ENCODE measurements at places on chromosomes 13 and 19. TPM values are rescaled to one million over a fixed set of nuclear protein-coding genes. Genes with fewer than 3 reads are reported as not detected.

GRCh38 chr13:76351541-76352229 is 534.5 kb downstream of the KCTD12 start:
- no peak for DNase-seq

DNA sequence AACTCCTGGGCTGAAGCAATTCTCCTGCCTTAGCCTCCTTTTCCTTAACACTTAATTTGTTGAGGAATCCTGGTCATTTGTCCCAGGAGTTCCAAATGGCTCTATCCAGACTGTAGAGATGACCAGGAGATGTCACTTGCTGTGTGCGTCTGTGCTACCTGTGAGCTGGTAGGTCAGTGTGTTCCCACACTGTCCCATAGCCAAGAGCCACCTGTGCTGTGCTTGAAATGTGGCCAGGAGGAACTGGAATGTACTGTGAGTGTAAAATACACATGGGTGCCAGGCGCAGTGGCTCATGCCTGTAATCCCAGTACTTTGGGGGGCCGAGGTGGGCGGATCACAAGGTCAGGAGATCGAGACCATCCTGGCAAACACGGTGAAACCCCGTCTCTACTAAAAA is 29.4 kb upstream of the KDM4B start:
- no peak for DNase-seq

GRCh38 chr19:11324748-11325389 is 14.6 kb downstream of the RAB3D start:
- DNase-seq: no peak

DNA sequence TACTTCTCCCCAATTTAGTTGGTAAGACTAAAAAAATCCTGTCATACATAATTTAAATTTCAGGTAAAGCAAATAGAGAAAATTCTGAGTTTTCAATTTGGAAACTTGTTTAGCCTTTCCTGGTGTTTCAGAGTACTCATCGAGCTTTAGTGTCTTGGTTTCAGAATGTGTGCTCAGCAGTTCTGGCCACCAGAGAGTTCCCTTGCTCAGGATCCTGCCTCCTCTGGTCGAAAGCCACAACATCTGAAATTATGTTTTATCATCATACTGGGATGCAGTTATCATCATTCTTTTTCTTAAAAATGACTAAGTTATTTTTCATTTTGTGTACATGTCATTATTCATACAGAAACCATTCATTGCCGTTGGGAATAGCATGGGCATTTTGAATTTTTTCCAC is 263.2 kb upstream of the SPRY2 start:
- no peak for DNase-seq

DNA sequence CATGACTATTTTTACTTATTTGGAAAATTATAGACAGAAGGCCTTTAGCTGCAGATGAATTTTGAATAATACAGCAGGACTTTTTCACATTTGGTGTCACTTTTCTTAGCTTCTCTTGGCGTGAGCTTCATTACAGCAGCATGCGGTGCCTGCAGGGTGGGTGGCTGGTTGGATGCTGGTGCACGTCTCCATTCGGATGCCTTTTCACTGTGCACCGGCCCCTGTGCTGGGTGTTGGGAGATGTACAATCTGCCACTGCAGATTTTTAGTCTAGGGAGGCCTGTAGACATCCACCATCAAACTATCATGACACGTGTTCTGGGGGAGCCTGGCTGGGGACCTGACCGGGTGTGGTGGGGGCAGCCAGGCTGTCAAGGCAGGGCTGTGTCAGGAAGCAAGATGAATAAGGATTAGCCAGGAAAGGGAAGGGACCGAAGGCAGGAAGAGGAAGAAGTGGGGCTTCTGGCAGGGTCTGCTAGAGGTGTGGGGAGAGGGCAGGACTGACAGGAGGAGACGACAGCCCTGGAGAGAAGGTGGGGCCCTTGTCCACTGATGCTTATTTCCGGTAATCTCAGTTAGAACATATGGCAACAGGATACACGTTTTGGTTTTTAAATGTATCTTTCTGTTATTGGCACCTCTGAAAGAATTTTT is 88.8 kb downstream of the ARHGEF7 start:
- no peak for DNase-seq

DNA sequence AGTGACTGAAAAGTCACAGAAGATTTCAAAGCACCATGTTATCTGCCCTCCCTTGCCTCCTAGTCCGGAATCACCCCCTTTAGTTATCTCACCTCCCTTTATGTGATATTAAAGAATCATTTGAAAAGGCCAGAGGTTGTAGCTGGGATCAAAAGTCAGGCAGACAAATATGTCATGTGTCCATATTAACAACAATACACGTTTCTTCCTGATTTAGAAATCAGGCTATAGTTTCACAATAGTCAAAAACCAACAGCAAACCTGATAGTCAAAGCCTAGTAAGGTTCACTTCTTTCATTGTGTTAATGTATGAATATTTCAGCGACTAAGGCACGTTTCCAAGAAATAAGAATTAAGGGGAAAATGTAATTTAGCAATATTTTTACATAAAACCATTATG is 326.7 kb downstream of the ITGBL1 start:
- no peak for DNase-seq

DNA sequence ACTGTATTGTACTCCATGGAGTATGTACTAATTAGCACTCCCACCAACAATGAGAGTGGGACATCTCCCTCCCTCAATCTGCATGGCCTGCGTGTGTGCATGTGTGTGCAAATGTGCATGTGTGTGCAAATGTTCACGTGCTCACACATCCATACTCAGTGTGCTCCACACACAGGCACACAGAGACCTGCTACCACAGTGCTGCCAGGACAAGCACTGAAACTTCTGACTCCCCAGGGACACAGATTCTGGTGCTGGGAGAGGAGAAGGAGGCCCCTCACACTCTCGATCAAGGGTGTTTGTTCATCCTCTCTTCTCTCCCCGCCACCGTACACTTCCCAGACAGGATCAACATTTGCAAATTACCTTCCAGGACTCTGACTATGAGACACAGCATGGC is 37.8 kb upstream of the ZNF507 start:
- no peak for DNase-seq

- DNase-seq: no peak
Measured at GRCh38 chr19:41646589-41647204, 19.8 kb upstream of the CEACAM4 start.

DNA sequence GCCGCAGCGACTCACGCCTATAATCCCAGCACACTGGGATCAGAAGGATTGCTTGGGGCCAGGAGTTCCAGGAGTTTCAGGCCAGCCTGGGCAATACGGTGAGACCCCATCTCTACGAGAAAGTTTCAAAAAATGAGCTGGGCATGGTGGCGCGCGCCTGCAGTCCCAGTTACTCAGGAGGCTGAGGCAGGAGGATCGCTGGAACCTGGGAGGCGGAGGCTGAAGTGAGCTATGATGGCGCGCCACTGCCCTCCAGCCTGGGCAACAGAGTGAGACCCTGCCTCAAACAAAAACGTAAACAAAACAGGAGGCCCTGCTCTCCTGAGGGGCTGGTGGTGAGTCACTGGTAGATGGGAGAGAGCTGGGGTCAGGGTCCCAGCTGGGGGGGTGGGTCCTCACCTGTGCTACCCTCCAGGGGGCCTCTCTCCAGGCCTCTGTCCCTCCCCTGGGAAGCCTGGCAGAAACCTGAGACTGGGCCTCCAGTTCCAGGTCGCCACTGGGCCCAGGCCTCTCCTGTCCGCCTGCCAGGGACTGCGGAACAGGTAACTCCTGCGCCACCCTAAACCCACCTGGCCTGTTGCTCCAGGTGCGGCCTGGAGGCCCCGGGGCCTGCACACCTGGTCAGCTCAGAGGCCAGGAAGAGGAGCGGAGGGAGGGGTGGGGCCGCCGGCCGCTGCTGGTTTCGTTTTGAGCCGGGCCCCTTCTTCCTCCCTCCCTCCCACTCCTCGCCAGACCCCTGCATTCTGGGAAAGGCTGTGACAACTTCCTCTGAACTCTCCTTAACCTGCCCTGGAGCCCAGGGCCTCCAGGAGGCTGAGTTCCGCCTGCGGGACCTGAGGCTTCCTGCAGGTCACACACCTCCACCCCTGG is 17.2 kb upstream of the ZBTB7A start:
- no peak for DNase-seq

APOC4 gene
- not detected for total RNA-seq

PROSER1 gene
- 18.5 TPM for total RNA-seq

LGALS14 gene
- not detected for total RNA-seq

ADAMTSL5 gene
- 0.57 TPM for total RNA-seq

ZNF765 gene
- 8.6 TPM for total RNA-seq

MISP3 gene
- total RNA-seq: 4.0 TPM

PRR19 gene
- total RNA-seq: not detected
